Left renal cortex interstitium (tissue), 4 donors: ENCODE measurements at places on chromosomes 11 and 22.
A peak's percentile ranks its signal among the peaks of the same experiment; 100 is the strongest.

DNA sequence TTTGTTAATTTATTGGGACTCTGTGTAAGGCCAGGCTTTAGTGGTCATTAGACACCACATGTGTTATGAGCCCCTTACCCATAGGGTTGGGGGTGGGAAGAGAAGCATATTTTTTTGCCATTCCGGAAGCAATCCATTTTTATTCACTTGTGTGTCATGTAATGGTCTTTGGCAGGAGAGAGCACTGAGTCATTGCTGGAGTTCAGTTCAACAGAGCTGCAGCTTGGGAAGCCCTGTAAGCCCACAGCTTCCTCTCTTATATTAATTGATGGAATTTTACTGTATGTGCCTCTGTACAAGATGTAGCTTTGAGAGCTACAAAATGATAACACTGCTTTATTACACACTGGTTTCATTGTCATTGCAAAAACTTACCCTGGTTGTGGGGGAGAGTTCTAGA is 177.3 kb upstream of the SORL1-AS1 start:
- no peak for DNase-seq

- DNase-seq: no peak
Observed at GRCh38 chr22:41570221-41570620, 9.4 kb downstream of the CSDC2 start.

GRCh38 chr11:106523921-106524320 is 446.5 kb downstream of the AASDHPPT start:
- no peak for DNase-seq

GRCh38 chr11:76680518-76681425 is 10.2 kb upstream of the LRRC32 start:
- no peak for DNase-seq

DNA sequence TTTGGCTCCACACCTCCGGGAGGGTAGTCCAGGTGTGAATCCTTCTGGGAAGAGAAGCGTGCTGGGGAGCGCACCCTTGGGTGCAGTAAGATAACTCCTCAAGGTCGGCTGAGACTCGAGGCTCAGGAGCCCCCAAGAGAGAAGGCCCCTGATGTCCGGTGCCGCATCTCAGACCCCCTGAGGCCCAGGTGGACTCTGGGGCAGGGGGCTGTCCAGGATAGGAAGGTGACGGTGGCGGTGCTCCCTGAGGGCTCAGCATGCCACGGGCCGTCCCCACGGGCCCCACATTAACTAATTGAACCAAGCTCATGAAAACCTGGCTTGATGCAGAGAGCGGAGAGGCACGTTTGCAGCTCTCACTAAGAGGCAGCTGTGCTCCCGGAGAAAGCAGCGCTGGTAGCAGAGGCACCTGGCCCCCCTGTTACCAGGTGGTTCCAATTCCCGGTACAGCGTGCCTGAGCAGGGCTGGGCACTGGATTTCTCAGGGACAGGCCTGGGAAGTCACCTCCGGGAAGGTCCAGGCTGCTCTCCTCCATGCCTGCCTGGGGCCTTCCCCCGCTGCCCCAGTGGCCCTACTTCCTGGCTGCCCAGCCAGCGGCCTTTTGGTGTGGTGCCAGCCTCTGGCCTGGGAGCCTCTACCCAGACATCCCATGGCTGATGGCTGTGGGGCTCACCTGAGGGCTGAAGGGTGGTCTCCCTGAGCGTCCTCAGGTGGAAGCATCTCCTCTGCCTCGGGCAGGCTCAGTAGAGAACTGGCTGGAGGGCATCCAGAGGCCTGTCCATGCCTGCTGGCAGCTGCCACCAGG is 1.1 kb downstream of the KCNQ1 start:
- no peak for DNase-seq

GRCh38 chr22:42066126-42066761 is 4.4 kb downstream of the NAGA start:
- no peak for DNase-seq

GRCh38 chr11:86740628-86741483 is 59.5 kb upstream of the PRSS23 start:
- DNase-seq: no peak

- DNase-seq: no peak
Observed at GRCh38 chr11:104104664-104105063, 59.3 kb downstream of the PDGFD start.

DNA sequence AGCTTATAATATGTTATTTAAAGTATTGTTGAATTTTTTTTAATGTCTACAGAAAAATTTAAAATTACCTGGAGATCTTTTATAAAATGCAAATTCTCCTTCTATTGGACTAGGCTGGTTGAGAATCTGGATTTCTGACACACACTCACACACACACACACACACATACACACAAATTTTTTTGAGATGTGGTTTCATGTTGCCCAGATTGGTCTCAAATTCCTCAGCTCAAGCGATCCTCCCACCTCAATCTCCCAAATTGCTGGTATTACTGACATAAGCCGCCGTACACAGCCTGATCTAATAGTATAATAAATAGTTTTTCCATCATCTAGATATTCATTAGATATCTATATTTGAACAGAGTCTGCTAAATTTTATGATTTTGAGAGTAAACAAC is 4.5 kb upstream of the RFPL1 start:
- DNase-seq: no peak

DNA sequence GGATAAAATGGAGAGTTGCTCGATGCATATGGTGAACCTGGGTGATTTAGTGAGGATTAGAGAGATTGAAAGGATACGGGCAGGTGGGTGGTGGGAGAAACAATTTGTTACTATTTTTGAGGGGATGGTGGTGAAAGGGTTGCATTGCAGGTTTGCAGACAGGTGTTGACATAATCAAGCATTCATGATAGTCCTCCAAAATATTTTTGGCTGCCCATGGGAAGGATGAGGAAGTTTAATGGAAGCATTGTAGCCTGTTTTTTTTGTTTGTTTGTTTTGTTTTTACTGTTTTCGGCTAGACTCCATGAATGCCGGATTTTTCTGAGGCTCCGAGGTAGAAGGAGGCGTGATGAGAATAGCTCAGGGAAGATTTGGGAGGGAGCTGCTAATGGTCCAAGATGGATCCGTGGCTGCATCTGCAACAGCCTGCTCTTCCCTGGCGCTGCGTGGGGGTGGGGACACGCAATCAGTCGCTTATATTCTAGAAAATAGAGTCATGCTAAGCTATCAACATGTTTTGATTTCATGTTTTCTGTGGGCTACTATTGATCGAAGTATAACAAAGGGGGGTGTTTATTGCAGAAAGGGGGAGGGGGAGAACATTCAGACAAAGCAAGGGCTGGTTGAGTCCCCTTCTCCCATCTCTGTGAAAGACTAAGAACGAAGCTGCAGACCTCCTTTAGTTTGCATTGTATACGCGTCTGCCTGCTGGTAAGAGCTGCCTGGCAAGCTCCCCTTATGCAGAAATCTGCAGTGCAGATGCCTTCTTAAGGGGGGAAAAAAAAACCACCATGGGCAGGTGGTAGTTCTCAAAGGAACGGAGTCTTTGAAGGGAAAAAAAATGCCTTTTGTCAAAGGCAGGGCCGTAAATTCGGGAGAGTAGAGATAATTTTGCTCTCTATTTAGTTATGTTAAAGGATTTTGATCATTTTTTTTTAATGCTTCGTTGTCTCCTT is 1.0 kb downstream of the RTN3 start:
- DNase-seq: peak; percentile 67

DNA sequence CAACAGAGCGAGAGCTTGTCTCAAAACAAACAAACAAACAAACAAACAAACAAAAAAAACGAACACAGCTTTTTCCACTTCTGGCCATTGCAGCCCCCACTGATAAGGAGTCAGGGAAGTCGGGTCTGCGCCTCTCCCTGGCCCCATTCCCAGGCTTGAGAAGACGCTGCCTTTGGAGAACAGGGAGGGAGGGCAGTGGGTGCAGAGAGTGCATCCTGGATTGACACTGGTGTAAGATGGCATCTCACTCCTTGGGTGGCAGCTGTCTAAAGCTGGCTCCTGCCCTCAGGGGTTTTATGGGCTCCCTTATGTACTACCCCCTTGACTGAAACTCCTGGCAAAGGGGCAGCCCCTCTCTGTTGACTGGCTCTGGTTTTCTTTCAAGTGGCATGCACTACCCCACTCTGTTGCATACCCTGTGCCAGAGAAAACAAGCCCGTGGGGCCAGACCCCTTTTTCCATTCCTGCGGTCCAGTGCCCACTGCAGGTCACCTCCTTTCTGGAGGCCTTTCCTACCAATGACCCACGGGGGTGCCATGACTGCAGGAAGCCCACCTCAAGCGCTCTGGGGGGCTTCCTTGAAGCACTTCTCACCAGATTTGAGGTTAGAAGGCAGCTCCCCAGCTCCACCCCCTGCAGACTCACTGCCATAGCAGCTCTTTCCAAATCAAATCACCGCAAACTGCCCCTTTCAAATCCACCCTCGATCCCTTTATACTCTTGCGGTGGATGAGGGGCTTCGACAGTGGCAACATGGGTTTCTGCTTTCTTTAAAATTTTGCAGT is 12.7 kb downstream of the DRAP1 start:
- no peak for DNase-seq

DNA sequence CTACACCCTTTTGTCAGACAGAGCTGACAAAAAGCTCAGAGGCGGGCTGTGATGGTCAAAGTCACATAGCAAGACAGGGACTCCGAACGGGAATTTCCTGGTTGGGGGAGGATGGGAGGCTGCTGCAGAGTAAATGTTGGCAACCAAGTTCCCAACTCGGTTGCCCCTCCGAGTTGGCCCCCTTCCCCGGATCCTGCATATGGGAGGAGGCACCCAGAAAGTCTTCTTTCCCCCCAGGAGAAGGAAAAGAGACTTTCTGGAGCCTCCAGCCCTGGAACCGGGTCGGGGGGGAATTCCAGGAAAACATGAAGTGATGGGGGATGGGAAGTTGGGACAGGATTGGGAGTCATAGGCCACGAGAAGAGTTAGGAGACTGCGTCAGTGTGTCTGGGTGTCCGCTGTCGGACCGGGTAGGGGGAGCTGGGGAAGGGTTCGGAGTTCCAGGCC is 614 bp downstream of the SELENOM start:
- DNase-seq: no peak

DNA sequence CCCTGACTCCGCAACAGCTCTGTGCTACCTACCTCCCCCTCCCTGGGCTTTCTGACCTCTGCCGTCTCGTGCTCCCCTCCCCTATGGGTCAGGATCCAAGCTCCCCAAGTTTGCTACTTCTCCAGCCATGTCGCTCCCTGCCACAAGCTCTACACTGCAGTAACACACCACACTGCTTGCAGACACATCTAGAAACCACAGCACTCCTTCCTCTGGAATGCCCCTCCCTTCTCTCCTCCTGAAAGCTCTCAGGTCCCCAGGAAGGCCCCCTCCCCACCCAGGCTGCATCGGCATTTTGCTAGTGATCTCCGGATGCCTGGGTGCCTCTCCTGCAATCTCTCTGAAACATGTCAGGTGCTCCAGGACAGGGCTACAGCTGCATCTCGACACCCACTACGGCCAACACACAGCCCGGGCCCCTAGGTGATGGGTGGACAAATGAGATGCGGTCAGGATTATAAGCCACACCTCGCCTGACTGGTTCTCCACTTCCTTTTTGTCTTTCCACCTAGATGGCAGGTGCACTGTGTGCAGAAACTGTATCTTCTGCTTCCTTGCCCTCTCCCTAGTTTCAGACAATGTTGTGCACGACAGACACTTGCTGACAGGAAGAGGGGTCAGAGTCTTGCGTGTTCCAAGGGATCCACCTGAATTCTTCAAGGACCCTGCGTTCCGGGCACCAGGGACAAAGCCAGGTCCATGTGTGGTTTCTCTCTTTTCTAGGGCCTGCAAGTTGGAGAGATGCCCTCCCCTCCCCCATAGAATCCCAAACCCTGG is 22.9 kb downstream of the RPUSD4 start:
- no peak for DNase-seq

DNA sequence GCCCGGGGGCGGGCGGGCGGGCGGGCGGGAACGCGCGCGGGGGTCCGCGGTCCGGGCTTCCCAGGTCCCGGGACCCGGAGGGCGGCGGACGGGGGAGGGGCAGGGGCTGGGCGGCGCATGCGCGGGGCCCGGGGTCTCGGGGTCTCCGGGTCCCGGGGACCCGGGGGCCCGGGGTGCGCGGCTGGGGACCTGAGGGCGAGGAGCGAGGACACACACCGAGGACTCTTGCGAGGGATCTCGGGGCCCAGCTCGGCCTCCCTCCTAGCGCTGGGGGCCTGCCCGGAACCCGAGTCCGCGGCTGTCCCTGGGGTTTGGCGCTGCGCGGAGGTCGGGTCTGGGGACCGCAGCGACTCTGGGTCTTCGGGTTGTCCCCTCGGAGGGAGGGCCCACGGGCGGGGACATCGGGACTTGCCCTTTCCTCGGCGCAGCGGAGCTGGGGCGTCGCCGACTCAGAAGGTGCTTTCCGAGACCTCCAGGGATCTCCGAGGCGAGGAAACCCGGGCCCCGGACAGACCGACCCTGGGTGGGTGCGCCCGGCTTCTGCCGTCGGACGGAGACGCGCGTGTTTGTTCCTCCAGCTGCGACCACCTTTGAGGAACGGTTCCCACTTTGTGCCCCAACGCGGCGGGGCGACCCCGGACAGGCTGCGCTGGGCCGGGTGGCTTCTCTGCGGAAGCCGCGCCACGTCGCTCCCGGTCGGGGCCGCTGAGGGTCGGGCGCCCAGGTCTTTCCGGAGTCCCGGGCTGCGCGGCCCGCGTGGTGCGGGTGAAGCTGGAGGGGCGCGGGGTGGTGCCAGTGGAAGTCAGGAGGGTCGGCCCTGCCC is 540 bp downstream of the PPARA start:
- DNase-seq: no peak

GRCh38 chr11:60710482-60710881 is 11.1 kb downstream of the MS4A8 start:
- no peak for DNase-seq

DNA sequence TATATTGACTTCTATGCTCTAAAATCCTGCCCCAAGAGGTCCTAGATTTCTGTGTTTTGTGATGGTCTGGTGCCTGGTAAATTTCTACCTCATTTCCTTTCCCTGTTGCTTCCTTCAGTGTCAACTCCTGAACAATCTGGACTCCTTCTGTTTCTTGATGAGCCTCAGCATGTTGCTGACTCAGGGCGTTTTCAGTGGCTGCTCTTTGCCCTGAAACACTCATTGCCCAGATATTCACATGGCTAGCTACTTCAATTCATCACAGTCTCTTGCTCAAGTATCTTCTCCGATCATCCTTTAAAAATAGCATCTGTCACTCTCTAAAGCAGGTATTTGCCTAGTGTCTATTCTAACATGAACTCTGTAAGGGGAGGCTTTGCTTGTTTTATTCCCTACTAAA is 526.3 kb upstream of the RAG2 start:
- DNase-seq: no peak

- no peak for DNase-seq
Observed at GRCh38 chr11:33928564-33928963, 36.7 kb upstream of the LMO2 start.

- DNase-seq: no peak
Observed at GRCh38 chr11:39541945-39542351, 1917.5 kb downstream of the LRRC4C start.
